ENCODE measurements at places on chromosomes 5 and 9. TPM values are rescaled to one million over a fixed set of nuclear protein-coding genes. Genes with fewer than 3 reads are reported as not detected.

DNA sequence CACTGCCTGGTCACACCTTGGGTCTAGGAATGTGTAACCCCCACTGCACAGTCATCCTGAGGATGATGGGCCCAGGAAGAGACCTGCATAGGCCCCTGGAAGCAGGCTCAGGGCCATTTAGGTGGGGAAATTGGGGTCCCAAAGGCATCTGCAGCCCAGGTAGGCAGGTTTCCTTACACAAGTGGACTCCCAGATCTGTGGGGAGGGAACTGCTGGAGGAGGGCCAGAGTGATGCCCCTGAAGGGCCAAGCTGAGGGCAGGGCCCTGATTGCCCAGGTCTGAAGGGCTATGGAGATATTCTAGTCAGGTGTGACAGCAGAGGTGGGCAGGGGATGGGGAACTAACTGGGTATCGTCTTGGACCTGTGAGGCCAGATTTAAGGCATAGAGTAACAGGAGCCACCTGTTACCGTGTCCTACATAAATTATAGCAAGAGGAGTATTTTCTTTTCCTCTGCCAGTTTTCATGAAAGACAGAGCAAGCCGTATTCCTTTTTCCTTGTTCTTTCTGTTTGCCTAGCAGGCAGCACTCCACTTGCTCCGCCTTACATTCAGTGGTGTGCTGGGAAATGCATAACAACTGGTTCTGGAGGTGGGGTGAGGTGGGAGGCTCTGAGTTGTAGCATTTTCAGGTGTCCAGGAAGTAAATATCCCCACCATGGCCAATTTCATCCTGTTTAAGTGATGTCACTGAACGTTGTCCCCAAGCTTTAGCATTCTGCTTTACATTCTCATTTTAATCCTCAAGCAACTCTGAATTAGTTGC lies 41.3 kb downstream of the PPARGC1B start:
- DNase-seq: no peak

DNA sequence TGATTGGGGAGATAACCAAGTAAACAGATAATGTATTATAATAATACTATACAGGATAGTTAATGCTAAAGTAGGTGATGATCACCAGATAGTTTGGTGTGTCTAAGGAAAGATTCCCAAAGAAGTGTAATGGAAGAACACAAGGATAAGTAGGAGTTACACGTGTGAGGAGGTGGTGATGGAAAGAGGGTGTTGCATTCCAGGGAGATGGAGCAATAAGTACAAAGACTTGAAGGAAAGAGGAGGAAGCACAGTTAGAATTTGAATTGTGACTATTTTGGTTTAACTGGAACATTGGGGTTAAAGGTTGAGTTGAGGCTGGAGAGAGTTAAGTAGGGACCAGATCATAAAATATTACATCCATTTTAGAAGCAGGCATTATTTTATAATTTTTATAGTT lies 76.9 kb downstream of the IPO11 start:
- DNase-seq: no peak

GRCh38 chr5:50853151-50853550 lies 186.7 kb downstream of the PARP8 start:
- no peak for DNase-seq

GRCh38 chr5:55407059-55407684 lies 99.4 kb downstream of the MTREX start:
- DNase-seq: peak; percentile 65

- DNase-seq: no peak
Measured at GRCh38 chr5:33772380-33772897, 119.4 kb downstream of the ADAMTS12 start.

DNA sequence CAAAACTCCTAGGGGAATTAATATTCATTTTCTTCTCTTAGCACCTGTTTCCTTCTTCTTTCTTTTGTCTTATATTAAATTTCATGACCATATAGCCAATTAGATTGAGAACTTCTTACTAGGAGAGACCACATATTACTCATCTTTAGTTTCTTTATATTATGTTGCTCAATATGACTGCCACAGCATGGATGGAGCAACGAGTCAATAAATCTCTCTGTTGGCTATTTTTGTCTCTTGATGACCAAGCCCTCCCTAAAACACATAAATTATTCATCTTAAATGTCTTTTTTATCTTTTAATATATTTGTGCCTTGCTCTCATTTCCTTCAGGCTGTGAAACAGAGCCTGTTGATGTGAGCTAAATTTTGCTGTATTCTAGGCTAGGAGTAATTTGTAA lies 123.0 kb downstream of the ADAMTSL1 start:
- DNase-seq: no peak

DNA sequence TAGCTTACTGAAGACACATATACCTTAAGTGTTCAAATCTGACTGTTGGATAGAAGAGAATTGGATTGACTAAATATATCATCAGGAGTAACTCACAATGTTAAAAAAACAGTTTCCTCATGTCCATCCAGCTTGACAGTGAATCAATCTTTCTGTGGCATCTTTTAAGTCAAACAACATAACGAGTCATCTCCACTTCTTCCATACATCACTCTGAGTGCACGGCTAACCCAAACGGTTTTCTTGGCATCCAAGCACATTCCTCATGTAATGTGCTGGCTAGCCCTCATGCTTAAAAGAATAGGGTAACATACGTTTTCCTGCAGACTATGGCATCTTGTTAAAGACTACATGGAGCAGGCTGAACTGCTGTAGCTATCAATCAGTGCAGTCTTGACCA lies 291.5 kb upstream of the TRPC7 start:
- DNase-seq: no peak

DNA sequence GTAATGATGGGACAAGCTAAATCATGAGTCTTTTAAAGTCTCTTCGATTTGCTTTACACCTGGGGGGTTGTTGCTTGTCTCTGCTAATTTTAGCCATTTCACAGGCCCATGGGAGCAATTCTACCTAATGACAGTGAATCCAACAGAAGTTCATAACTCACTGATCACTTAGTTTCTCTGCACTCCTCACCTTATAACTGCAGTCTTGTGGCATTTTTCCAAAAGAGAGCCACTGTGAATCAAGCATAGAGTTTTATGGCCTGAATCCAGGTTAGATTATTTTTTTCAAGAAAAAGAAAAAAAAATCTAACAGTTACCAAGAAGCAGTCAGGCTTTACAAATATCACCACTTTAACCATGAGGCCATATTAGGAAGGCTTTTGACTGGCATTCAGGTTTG lies 1.5 kb upstream of the IL7R start:
- peak; percentile 71 for DNase-seq

DNA sequence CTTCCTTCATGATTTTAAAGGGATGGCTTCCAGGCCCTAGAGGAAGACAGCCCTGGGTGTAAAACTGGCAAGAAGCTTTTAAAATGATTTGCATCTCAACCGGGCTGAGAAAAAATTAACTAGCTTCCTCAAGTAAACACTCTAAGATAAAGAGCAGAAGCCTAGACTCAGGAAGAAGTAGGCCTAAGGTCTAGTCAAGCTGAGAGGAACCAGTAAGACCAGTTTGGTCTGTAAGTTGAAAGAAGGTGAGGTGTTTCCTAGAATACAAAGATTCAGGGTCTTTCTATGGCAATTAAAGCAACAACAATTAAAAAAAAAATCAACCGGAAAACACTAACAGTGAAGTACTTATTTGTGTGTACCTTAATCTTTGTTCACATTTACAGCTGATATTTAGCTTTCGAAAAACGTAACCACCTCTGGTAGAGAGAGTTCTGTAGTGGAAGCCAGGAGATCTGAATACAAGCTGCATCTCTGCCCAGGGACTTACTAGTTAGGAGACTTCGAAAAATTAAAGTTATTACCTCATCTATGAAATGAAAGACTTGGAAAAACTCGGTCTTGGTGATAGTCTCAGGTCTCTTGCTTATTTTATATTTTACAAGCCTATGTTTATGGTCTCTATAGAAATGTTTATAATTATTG lies 75.7 kb downstream of the TUSC1 start:
- DNase-seq: no peak

- DNase-seq: no peak
Measured at GRCh38 chr5:171272996-171273970, 35.8 kb upstream of the TLX3 start.

DNA sequence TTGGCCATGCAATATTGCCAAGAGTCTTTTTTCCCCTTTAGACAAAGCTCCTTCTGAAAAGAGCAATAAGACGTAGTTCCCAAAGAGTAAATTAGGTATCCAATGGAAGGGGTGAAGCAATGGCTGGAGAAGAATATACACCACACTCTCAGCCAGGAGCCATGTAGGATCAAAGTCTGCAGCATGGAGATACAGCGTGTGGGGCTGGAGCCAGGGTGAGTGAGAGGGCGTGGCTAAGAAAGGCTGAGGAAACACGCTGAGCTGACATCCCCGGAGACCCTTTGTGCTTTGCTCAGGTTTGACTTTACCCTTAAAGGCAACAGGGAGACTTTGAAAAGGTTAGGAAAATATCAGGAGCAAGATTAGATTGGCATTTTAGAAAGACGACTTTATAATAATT lies 87.1 kb upstream of the ELL2 start:
- DNase-seq: no peak

DNA sequence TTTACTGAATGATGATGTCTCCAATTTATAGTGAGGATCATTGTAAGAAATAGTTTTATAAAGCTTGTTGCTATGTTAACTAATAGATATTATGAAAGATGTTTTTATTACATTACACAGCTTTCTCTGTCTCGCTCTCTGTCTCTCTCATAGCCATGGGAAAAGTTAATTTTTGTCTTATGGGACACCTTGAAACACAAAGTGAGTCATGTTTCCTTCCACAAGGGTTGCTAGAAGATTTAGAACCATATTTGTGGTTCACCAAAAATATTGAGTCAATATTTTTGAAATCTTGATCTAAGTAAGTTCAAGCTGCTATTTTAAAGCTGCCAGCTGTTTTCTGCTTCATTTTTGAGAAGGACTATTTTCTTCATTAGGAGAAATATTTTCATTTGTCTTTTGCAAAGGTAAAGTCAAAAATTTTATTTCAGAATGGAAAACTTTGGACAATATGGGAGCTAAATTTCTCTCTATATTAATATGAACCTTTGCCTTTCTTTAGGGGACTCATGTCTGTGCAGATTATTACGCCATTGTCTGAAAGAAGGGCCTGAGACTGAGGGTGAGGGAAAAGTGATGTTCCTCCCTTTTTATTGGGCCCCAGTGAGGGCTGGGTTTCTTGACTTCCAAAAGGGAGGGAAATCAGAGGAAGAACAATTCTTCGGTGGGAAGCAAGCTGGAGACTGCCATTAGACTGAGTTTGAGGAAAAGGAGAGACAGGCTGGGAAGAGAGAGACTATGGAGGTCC lies 87.9 kb upstream of the SLC24A2 start:
- no peak for DNase-seq

DNA sequence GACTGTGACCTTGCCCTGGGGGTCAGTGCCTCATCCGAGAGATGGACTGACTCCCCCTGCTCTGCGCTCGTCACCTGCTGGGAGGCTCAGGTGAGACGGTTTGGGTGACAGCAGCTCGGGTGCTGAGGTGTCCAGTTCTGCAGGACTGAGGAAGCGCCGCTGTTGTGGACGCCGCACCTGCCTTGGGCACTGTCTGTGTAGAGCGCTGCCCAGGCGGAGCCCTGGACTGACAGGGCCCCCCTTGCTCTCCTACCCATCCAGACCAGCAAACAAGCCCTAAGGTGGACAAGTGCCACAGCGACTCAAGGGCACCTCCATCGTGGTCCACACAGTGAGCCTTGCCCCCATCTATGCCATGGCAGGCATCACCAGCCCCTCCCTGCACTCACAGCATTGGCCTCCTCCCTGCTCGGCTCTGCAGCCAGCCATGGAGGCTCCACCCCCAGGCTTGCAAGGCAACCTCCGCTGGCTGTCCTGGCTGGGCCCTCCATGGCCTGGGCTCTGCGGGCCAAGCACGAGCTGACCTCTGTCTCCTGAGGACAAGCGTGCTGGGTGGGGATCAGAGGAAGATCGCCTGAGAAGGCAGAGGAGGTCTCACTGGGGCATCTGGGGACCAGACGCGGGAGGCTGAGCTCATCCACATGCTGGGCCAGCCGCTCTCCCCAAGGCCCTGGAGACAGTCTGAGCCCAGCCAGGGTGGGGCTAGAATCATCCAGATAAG lies 87.1 kb upstream of the COL5A1 start:
- DNase-seq: no peak

GRCh38 chr9:20683351-20684034 lies 566 bp upstream of the FOCAD start:
- DNase-seq: peak; percentile 80

DNA sequence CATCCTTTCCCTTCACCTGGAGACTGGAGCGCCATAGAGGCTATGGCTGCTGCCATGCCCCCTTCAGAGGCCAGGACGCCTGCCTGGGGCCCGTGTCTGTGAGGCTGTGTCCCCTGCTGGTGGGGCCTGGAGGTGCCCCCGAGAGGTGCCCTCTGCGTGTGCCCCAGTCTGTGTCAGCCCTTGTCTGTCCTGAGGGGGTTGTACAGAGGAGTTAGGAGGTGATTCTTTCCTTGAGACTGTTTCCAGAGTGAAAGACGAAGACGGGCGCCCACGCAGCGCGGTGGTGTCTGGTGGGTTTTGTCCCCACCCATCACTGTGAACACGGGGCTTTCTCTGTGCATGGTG lies 24.6 kb downstream of the TRAF2 start:
- no peak for DNase-seq

Gene NACC2
- 3.2 TPM for total RNA-seq

Gene GABRA1
- not detected for total RNA-seq

Gene PDE4D
- 47.7 TPM for total RNA-seq

Gene IL3
- total RNA-seq: 71.3 TPM

Gene ASTN2
- total RNA-seq: 3.1 TPM

All from activated CD4-positive, alpha-beta T cell treated with anti-CD3 and anti-CD28 coated beads, Interleukin-2, amount 10 ng/mL, durations not matched to agents 24 days and 14 days (primary cell).